Stimulated activated CD4-positive, alpha-beta T cell treated with anti-CD3 and anti-CD28 coated beads, Interleukin-2, amount 100 ng/mL, for 24 hours (primary cell): ENCODE measurements at places on chromosomes 6 and 20.

DNA sequence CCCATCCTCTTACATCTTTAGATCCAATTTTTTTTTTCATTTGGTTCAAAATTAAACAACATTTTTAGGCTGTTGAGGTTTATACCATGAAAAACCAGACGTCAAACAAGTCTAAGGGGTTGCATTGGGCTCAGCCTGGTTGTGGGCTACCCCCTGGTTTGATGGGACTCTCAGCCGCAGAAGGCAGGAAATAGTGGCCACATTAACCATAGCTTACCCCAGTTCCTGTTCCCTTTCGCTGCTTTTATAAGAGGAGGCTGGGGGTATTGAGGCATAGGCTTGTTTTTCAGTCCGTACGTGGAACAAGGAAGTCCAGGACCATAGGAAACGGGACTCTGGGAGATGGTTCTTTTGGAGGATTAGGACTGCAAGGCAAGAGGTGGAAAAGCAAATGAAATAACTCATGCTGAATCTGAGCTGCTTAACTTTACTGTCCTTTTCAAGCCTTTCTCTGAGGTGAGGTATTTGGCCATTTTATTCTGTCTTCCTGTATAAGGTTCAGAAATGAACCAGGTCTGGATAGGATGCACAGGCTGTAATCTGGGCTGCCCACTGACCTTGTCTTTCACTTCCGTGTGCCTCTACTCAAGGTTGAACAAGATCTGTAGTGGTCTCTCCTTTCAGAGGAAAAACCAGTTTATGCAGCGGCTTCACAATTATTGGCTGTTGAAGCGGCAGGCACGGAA is 7.7 kb downstream of the BRPF3 start:
- DNase-seq: peak; percentile 30

DNA sequence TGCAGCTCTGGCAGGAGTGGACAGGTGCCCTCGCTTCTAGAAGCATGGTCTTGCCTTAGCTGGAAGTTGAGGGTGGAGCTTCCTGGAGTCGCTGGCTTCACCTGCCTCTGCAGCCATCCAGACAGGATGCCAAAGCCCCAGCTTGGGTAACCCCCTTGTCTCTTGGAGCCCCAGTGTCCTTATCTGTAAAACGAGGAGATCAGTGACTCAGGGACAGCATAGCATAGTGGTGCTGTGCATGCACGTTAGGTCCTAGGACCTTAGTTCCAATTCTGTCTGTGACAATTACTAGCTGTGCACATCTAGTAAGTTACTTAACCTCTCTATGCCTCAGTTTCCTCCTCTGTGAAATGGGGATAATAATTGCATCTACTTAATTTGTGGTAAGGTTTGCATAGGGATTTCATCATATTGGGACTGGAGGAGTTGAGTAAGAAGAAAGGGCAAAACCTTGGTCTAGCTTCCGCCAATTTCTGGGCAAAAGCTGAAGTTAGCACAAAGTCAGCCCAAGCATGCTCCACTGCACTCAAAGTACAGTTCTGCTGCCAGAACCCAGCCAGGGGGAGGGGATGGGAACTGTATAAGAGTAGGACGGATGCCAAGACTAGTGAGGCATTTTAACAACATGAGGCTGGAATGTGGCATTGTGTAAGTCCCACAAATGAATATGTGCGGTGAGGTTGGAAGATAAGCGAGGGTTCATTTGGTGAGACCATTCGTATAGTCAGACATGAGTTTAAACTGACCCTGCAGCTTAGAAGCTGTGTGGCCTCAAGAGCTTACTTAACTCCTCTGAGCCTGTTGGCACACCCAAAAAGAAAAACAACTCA is 24.5 kb downstream of the TOX2 start:
- DNase-seq: no peak

DNA sequence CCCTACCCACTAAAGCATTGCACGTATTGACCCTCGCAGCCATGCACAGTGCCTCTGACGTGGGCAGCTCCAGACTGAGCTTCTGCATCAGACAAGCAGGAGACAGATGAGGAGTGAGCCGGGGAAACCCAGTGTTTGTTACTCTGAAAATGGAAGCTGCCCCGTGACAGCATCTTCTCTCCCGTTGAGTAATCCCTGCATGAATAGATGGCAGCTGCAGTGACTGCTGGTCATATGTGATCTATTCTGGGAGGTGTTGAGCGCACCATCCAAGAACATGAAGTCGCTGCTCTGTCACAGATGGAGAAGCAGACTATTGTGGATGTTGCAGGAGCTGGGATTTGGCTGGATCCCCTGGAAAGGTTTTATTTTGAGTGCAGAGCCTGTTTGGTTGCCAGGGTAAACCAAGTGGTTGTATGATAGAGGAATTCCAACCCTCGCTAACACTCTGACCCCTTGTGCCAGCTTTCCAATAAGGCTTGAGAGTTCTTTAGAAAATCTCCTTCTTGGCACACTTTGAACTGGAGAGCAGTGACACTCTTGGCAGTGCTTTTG is 242.2 kb downstream of the NRN1 start:
- no peak for DNase-seq

- peak; percentile 20 for DNase-seq
Measured at GRCh38 chr6:20877008-20877937, 343.0 kb downstream of the CDKAL1 start.

DNA sequence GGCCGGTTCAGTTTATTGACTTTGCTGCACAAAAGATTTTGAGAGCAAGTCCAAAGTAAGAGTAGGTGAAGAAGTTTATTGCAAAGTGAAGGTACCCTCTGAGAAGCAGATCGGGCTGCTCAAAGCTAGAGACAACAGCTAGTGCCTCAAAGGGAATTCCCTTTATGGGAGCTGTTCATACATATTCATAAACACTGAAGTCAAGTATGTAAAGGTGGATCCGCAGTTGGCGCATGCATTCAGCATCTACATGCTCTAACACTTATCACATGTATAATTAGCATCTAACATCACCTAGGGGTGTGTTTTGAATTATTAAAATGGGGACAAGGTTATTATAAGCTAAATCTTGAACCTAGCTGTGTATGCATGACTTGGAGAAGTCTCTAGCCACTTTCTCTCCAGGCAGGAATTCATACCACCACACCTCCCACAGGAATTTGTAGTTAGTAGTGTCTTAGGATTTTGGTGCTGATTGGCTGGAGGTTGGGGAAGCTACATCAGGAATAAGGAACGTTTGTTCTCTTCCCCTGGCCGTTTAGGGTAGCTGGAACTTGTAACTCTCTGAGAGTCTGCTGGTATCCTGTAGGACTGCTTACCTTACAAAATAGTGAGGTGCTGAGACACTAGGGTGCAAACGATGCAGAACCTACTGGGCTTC is 1633.9 kb downstream of the GRIK2 start:
- no peak for DNase-seq

DNA sequence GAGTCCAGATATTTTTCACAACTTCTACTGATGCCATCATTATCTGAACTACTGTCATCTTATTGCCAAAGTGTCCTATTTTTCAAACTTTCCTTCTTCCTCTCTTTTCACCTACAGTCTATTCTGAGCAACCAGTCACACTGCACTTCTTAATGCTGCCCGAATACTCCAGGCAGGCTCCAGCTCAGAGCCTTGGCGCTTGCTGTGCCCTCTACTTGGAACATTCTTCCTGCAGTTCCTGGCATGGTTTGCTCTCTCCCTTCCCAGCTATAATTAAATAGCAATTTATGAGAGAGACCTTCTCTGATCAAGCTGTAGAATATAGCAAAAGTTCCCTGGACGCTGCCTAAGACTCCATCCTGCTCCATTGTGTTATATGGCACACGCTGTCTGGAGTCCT is 831.6 kb downstream of the QKI start:
- no peak for DNase-seq

- no peak for DNase-seq
Measured at GRCh38 chr6:132041706-132042105, 90.5 kb upstream of the CCN2 start.

DNA sequence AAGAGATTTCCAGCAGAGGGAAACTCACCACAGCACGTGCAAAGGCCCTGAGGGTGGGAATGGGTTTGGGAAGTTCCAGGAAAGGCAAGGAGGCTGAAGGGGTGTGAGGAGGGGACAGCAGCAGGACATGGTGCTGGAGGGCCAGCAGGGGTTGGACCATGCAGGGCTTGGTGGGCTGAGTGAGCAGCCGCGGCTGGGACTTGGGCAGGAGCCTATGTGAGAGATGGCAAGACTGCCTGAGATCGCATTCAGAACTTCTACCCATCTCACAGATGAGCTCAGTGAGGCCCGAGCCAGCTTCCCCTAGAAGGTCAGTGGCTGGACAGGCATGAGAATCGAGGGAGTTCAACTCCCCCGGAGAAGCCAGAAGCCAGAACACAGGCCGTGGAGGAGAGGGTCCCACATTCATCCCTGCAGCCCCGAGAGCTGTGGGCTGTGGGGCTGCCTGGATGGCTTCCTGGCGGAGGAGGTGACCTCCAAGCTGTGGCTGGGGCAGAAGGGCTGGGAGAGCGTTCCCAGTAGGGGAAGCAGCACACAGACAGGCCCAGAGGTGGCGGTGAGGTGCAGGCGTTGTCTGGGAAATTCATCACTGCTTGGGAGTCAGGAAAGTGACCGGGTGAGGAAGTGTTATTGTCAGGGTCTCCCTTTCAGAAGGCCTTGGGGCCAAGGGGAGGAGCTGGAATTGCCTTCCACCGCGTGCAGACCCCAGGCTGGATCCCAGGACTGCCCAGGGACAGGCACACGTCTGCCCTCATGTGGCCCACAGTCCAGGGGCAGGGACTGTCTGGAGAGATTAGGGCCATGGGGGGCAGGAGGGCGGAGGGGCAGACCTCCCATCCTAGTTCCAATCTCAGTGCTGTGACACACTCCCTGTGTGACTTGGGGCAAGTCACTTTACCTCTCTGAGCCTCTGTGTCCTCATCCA is 103.8 kb downstream of the CEBPB start:
- DNase-seq: no peak
